D721Med (cell line): ENCODE measurements at places on chromosomes 5 and 9.

DNA sequence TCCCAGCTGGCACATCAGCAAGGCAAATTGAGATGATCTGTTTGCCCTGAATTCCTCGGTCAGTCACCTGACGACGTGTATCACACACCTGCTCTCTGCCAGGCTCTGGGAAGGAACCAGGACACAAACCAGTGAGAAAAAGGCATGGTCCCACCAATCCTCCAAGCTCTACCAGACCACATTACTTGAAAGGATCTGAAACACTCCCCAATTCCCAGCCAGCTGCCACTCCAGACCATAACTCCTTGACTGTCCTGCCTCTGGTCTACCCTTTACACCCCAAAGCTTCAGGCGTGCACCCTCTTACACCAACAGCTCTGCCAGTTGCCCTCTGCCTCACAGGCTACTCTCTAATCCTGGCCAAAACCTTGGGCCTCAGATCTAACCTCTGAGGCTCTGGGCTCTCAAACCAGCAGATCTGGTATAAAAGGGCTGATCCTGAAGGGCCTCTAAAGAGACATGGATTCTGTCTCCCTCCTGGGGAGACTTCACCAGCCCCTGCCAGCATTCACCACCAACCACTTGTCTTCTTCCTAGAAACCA is 6.8 kb downstream of the MGAT1 start:
- DNase-seq, result no peak

DNA sequence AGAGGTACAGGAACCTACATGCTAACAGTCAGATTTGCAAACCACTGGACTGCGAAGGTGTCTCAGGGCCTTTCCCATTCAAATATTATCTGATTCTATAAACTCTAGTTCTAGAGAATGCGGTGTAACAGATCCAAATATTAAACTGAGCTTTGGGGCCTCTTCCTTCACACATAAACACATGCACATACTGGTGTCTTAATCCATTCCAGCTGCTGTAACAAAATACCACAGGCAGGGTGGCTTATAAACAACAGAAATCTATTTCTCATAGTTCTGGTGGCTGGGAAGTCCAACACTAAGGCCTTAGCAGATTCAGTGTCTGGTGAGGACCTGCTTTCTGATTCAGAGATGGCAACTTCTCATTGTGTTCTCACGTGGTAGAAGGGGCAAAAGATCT is 30.2 kb downstream of the RETREG1 start:
- DNase-seq, result no peak

DNA sequence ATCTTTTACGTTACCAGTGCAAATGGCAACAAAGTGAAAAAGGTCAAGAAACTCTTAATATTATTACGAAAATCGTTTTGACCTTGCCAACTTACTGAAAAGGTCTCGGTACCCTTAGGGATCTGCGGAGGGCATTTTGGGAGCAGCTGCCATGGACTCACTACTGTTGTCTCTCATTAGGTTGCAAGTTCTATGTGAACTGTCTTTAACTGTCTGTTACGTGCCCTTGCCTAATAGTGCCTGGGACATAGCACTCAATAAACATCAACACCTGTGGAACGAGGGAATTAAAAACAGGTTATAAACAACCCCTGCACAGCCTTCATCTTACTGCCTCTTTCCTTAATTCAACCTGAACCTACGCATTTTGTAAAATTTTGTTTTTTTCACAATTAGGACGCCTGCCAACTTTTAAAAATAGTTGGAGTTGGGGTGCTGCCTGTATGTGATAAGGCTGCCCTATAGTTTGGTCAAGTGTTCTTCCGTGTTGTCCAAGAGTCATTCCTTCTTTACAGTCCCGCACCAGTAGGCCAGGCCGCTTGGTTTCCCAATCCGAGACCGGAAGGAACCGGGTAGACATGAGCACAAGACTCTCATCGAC is 527 bp upstream of the SREK1 start:
- no peak for DNase-seq

- DNase-seq, result no peak
Measured at GRCh38 chr9:123816817-123817472, 113.0 kb downstream of the DENND1A start.

GRCh38 chr5:95647886-95648860 is 1.6 kb downstream of the RFESD start:
- DNase-seq, result no peak

- DNase-seq, result no peak
Measured at GRCh38 chr9:115980502-115980901, 173.1 kb upstream of the PAPPA start.

DNA sequence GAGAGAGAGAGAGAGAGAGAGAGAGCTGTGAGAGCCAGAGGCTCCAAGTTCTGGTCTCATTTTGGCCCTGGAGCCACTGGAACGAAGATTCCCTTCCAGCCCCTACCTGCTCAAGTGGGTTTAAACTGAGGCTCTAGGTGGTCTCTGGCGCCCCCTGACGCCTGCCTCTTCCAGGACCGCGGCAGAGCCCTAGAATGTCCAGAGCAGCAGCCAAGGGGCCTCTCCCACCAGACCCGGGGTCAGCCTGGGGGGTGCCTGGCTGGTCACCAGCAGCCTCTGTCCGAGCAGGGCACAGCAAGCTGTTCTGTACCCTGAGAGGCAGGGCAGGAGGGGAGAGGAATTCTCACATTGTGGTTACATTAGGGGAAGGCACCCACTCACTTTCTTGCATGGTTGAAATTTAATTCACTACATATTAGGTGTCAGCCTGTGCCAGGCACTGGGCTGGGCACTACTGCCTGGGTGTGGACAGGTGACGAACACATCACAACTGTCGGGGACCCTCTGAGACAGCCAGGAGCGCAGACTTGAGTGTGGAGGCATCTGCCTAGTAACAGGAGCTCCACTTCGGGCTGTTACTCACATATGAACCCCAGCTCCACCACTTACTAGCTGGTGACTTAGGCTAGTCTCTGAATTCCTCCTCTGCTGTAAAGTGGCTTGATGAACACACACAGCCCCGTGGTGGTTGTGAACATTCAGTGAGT is 44.5 kb downstream of the AMBP start:
- no peak for DNase-seq

GRCh38 chr9:32570262-32570661 is 2.7 kb downstream of the NDUFB6 start:
- no peak for DNase-seq

GRCh38 chr9:104772714-104773510 is 9.0 kb downstream of the NIPSNAP3B start:
- no peak for DNase-seq

DNA sequence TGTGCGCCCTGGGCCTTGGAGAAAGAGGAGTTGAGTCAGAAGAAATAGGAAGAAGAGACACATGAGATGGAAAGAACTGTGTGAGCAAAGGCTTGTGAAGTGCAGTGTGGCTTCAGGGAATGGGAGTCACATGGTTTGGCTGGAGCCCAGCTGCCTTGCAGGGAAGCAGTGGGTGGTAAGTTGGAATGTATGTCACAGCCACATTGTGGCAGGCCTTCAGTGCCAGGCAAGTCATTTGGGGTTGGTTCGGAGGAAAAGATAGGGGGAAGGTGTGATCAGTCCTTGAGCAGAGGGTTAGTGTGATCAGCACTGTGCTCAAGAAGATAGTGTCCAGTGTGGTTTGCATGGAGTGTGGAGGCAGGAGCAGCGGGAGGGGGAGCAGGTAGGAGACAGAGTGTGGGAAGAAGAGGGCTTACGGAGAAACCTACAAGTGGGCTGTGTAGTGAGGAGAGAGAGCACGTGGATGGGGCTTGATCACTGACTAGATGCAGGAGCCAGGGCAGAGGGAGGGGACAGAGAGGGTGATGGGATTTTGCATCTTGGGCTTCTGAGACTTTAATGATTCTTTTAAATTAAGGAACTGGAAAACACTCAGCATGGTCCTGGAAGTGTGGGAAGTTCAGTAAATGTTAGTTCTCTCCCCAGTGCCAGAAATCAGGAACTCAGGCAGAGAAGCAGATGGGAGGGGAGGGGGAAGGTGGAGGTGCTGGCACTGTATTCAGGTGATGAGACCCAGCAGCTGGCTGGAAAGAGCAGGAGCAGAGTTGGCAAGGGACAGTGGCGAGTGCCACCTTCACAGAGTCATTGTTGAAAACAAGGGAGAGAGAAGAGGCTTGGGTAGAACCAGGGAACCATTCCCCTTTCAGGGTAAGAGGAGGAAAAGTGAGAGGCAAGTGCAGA is 46.6 kb downstream of the ARHGAP26 start:
- no peak for DNase-seq

DNA sequence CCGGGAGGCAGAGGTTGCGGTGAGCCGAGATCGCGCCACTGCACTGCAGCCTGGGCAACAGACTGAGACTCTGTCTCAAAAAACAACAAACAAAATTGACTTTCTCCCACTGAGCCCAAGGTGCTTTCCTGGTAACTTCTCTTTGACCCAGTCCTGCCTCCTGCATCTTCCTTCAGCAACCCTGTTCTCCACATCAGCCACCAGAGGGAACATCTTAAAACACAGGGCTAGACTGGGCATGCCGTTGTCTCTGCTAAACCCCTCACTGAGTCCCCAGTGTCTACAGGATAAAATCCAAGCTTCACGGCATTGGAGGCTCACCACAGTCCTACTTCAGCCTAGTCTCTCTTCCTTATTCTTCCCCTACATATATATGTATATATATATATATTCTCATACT is 39.8 kb upstream of the KCNMB1 start:
- DNase-seq, result no peak

GRCh38 chr9:25602400-25603044 is 75.7 kb downstream of the TUSC1 start:
- no peak for DNase-seq

DNA sequence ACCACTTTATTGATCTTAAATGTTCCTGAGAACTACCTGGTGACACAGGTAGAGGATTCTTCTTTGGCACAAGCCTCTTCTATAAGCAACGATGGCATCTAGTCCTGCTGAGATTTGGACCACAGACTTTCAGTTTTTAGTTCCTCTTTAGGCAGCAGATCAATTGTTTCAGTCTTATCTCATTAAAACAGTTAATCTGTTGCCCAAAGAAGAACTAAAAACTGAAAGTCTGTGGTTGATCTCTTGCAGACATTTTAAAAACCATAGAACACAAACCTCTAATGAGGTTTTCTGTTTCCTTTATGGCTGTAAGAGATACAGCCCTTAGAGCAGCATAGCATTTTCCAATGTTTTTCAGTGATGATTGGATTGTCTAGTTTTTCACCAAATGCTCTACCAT is 480.9 kb downstream of the MTRR start:
- no peak for DNase-seq
